ENCODE measurements at places on chromosomes 4 and X.

DNA sequence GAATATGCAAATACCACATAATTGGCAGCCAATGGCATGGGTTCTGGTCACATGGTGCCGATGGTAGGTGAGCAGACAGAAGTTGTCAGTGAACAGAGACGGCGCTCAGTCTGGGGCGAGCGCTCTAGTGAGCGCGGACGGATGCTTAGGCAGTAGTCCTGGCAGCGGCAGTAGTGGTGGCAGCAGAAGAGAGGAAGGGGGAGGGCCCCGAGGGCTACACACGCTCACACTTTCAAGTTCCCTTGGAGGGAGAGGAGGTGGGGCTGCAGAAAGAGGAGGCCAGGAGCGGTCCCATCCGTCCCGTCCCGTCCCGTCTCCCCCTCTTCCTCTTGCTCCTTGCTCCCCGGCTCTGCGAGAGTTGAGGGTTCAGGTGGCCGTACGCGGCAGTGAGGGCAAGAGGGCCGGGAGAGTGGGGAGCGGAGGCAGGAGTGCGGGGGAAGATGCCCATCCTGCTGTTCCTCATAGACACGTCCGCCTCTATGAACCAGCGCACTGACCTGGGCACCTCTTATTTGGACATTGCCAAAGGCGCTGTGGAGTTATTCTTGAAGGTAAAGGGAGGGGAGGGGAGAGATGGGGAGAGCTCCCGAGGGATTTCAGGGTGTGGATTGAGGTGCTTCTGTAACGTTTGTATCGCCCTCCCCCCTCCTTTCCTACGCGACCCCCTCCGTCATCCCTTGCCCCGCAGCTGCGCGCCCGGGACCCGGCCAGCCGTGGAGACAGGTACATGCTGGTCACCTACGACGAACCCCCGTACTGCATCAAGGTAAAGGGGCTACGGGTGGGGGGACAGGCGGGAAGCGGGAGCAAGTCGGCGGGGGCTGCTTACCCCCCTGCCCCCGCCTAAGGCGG, at the start of gene INTS6L:
INTS6L (plus strand) TSS at position 108 of the 852 bp plus-strand sequence; CDS start at position 441, 333 bp downstream.
- DNase-seq = peak; percentile 61

- no peak for DNase-seq
Observed at GRCh38 chr4:21507439-21507838, 441.1 kb downstream of the KCNIP4 start.

- DNase-seq = no peak
Observed at GRCh38 chr4:38669208-38669607, 5.2 kb downstream of the KLF3 start.

DNA sequence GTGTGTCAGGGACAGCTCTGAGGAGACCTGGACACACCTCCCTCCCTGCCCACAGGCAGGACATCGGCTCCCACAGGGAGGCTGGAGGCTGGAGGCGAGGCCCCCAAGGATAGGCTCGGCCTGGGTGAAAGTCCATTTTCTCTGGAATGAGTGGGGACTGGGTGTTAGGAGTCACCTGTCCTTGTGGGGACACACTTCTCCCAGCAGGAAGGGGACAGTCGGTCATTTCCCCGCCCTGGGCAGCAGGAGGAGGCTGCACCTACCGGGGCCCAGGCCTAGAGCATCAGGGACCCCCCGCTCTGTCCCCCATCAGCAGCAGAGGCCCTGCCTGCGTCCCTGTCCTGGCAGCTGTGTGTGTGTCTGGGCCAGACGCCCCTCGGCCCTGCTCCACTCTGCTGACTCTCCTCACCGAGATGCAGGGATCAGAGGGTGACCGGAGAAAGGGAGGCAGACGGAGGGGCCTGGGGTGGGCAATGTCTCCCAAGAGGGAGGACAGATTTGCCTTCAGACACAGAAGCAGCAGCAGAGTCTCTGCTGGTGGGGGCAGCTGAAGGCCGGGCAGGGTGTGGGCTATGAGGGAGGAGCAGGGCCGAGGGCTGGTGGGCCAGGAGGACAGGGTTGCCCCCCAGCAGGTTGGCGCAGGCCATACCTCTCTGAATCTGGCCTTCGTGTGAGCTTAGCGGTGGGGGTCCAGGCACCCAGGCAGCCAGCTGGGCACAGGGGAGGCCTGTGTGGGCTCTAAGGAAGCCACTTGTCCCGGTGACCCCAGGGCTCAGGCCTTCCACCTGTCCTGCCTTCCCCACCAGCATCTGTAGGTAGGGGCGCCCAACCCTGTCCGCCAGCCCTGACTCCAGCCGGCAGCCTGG, 125.7 kb upstream of the NKX1-1 start:
- DNase-seq = no peak

DNA sequence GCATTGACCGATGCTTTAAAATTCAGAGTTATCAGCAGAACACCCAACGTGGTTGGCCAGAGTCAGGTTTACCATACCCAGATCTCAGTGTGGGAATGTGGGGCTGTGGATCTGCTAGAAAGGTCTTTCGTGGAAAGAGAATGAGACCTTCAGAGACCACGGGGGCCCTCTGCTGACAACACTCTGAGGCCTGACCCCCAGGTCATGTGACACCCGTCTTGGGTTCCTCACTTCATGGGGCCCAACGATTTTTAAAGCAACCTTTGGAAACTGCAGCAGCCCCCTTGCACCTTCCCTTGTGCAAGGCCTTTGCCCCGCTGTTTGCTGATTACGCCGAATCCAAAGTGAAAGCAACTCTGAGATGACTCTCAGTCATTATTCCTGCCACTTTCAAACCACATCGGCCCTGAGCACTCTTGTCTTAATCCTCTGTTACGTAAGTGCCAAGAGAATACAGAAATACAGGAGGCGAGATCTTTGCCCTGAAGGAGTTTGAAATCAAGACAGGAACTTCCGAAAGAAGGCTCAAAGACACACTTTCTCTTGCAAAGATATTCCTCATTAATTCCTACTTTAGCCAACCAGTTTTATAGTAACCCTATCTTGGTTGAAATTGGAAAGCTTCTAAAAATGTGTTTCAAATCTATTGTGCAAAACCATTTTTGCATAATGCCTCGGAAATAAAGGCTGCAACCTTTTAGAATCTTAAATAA, 88.3 kb downstream of the EVC2 start:
- DNase-seq = peak; percentile 75

DNA sequence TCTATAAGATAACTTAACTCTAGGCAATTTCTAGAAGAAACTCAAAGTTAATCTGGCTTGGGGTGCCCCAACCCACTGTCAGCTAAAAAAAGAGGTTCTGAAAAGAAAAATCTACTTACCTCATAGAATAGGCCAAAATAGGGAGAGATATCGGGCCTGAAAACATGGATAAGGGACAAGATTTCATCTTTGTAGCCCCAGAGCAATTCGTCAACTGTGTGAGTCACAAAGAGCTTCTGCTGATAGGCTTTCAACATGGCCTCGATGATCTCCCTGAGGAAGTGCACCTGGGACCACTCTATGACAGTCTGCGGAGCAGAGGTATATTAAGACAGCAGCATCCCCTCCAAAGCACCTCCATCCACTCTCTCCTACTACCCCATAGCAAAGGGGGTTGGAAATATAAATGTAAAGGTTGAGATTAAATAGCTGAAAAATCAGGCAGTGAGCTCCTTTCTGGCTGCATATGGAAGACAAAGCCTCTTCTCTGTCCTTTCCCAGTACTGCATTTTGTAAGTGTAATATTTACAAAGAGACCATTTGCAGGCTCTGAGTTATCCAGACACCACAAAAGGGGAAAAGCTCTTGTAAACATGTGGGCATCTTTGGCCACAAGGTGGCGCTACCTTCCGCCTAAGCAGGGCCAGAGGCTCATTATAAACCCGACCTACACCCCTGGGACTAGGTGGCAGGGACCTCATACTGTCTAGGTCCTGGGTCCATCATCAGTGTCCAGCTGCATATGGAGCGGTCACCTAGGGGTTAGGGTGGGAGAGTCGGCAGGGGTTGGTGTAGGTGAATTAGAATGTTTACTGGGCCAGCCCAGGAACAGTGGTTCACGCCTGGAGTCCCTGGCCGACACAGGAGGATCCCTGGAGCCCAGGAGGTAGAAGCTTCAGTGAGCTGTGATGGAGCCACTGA, 31.5 kb upstream of the NUP54 start:
- DNase-seq = peak; percentile 69

- no peak for DNase-seq
Observed at GRCh38 chr4:34422472-34423175, 1821.7 kb downstream of the ARAP2 start.

- no peak for DNase-seq
Observed at GRCh38 chr4:95531141-95531540, 17.6 kb downstream of the UNC5C start.

DNA sequence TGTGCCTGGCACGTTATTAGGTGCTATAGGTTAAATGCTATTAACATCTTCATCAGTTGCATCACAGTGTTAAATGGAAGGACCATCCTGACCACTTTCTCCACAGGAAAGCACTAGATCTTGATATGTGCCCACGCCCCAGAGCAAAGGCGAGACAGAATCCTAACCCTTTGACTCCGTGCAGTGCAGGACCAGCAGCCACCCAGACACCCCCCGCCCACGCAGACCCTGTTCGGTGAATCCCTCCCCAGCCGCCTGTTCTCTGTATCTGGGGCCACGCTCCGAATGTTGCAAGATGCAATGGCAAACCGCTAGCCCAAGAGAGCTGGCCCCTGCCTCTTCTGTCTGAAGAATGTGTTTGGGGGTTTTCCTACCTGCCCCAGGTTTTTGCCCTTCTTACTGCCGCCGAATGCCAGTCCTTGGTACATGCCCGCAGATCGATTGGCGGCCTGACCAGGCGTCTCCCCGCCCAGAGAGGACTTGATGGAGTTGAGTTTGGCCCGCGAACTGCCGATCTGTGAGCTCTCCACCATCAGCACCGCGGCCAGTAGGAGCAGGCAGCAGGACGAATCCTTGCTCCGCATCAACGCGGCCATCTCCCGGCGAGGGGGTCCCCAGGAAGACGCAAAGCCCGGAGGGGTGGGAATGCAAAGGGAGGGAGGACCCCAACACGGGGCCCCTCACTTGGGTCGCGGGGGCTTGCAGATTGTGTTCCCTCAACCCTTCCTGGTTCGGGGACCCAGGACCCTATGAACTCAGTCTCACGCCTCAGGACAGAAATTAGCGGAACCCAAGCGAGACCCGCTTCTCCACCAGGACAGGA, 906 bp downstream of the DKK2 start:
- no peak for DNase-seq

GRCh38 chr4:146051223-146051622, 112.6 kb upstream of the ZNF827 start:
- no peak for DNase-seq

- DNase-seq = no peak
Observed at GRCh38 chr4:36304138-36304681, 22.8 kb downstream of the DTHD1 start.

- DNase-seq = no peak
Observed at GRCh38 chr4:8502836-8503585, 62.4 kb downstream of the TRMT44 start.

DNA sequence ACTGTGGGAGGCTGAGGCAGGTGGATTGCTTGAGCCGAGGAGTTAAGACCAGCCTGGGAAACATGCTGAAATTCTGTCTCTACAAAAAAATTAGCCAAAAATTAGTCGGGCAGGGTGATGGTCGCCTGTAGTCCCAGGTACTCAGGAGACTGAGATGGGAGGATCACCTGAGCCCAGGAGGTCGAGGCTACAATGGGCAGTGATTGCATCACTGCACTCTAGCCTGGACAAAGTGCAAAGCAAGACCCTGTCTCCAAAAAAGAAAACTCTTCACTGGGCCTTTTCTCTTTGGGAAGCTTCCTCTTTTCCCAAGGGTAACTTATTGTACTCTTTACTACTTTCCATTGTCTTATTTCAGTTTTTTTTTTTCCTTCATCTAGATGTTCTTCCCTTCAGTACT, 88.9 kb downstream of the UBE2K start:
- DNase-seq = no peak

DNA sequence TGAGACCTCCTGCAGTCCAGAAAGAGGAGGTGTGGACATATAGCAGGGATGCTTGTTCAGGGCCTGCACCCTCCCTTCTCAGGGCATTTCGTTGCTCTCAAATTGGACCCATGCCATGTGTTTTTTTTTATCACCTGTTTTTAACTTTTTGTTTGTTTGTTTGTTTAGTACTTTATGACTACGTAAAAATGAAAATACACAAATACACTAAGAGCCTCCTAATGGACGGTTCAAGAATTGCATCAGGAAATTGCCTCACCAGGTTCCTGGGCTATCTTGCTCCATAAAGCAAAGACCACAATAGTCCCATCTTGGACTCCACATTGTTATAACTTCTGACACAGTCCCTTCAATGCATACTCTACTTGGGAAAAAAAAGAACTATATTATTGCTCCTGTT, 1685.9 kb upstream of the TENM3 start:
- no peak for DNase-seq

DNA sequence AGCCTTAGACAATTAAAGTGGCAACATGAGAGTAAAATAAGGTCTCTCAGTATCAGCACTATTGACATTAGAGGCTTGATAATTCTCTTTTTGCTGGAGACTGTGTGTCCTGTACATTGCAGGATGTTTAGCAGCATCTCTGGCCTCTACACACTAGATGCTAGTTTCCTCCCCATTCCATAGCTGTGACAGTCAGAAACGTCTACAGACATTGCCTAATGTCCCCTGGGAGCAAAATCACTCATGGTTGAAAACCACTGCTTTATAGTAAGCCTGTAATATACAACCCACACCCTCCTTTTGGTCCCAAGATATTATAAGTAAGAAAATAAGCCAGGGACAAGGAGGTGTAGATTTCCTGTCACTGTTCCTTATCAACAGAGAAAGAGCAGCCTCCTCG, 166.0 kb downstream of the FRMPD4 start:
- DNase-seq = no peak

GRCh38 chrX:44937606-44938005, 64.6 kb downstream of the KDM6A start:
- DNase-seq = no peak

DNA sequence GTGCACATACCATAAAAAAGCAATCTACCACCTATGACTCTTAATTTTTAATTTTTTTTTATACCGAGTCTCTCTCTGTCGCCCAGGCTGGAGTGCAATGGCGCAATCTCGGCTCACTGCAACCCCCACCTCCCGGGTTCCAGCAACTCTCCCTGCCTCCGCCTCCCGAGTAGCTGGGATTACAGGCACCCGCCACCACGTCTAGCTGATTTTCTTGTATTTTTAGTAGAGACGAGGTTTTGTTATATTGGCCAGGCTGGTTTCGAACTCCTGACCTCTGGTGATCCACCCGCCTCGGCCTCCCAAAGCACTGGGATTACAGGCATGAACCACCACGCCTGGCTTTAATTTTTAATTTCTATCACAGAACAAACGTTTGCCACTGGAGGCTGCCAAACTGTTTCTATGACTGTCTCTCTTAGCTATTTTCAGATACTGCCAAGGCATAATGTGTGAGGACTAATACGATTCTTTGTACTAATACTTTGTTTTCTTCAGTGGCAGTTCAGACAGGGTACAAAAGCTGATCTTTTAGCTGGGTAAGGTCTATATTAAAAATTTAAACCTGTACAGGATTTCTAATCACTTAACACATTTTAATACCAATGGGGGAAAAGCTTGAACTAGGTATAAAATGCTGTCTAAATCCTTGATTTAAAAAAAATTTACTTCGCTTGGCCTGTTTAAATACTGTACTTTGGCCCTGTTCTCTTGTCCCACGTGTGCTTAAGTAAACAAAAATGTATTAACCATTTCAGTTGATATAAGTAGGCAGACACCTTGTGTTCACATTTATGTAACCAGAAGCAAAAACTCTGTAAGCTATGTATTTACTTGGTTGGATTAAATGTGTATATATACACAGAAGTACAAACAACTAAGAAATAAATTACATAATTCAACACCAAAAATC, 2.3 kb downstream of the PGRMC2 start:
- DNase-seq = no peak

GRCh38 chrX:130443875-130444274, 42.1 kb downstream of the RBMX2 start:
- no peak for DNase-seq

All from SK-N-MC (cell line).